A549 treated with CORT108297 at 1 μM for 4 hours (cell line): ENCODE measurements at places on chromosomes 1 and 21. TPM values are rescaled to one million over a fixed set of nuclear protein-coding genes. Genes with fewer than 3 reads are reported as not detected.

Gene CITED4
- total RNA-seq: 40.2 to 90.2 TPM (median 73.5 TPM) in 5 replicates

Gene E2F2
- total RNA-seq: 2.2 to 3.1 TPM (median 2.7 TPM) in 5 replicates

Gene ERICH3
- total RNA-seq: not detected in 5 replicates

Gene COL6A2
- total RNA-seq: 13.8 to 17.6 TPM (median 14.9 TPM) in 5 replicates

Gene NBPF11
- 4.7 to 5.4 TPM (median 4.8 TPM) in 5 replicates for total RNA-seq

Gene KIF14
- 7.8 to 12.7 TPM (median 10.9 TPM) in 5 replicates for total RNA-seq

Gene UBL4B
- total RNA-seq: not detected in 5 replicates

Gene TDRD5
- total RNA-seq: 0.03 to 0.06 TPM (median 0.05 TPM) in 4 of 5 replicates, not detected in the other

Gene MYBPH
- 0.03 TPM in 1 of 5 replicates, not detected in the others for total RNA-seq

Gene ATP1A4
- total RNA-seq: not detected in 5 replicates
